ENCODE measurements at places on chromosomes 1 and 21.

DNA sequence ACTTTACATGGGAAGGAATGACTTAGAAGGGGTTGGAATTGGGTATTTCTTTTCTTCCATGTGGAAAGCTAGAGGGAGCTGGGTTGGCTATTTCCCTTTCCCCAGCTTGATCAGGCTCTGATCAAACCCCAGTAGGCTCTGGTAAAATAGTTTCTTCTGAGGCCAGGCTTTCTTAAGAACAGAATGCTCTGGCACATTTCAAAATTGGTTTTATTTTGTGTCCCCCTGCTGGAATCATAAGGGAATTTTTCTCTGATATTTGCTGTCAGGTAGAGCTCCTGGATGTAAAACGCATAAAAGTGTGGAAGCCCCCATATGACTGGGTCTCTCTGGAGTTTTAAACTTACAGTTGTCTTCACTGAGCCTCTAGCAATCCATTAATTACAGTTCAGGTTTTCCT lies 17.1 kb upstream of the APOBEC4 start:
- DNase-seq: no peak

DNA sequence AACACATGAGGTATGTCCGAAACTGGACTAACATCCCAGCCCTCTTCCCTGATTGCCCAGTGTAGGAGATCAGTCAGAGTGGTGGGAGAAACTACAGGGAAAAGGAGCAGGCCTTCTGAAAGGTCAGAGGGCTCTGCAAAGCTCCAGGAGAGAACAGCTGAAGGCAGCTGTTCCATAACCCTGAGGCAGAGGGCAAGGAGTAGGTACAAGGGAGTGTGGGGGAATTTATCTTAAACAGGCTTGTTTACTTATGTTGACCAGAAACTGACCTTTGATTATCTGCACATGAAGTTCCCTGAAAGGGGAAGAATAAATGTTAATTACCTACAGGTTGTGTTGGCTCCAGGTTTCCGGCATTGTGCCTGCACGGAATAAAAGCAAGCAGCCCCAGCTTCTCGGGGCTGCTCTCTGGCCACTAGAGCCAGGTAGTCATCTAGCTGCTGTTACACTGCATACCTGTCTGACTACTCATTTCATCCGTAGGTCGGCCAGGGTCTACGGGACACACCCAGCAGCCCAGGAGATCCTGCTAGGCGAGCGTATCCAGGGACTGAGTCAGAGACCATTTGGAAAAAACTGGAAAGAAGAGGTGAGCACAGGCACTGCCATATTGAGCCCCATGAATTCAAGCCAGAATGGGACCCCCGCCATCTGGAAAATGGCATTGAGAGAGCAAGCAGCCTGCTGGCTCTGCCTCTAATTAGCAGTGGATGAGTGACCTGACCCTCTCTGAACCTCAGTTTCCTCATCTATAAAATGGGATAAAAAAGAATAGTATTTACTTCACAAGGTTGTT lies 14.9 kb upstream of the PAQR7 start:
- DNase-seq: no peak

DNA sequence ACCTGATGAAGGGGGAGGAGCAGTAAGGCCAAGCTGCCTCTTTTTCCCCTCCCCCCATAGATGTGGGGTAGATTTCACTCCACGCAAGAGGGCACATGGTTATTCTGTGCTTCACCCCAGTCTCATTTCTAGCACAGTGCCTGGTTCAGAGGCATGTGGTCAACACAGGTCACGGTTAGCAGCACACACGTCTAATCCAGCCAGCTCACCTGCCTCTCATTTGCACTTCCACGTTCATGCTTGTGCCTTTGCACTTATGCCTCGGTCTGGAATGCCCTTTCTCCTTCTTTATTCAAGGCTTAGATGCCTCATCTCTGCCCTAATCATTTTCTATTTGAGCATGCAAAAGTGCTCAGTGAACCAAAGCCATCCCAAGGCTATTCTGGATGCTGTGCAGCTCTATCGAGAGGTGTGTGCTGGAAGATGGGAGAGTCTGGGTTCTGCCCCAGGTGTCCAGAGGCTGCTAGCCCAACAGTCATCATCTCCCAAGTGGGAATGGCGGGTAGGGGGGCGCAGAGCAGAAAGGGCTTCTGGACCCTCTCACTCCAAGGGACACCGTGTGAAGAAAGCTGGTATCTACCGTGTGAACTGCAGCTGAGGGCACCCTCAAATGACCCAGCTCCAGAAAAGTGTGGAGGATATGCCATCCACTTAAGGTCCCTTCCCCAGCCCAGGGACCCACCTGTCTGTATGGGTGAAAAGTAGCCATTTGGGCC lies 2.1 kb upstream of the A3GALT2 start:
- no peak for DNase-seq

- DNase-seq: no peak
Observed at GRCh38 chr1:193190096-193190744, 3.8 kb upstream of the B3GALT2 start.

DNA sequence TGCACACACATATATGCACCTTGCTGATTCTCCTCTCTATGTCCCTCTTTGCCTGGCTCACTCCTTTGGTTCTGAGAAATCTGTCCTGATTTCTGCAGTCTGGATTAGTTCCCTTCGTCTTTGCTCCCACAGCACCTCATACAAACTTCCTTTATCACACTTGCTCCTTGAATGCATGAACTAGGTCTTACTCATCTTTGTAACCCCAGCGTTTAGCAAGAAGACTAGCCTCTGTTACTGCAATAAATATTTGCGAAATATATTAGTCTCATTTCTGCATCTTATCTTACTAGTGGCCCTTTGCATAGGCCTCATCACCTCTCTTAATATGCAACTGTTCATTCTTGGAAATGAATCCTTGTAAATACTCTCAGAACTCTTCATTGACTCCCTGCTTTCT lies 11.4 kb downstream of the SMYD2 start:
- DNase-seq: no peak

- DNase-seq: no peak
Observed at GRCh38 chr1:166888373-166889111, 12.5 kb upstream of the TADA1 start.

DNA sequence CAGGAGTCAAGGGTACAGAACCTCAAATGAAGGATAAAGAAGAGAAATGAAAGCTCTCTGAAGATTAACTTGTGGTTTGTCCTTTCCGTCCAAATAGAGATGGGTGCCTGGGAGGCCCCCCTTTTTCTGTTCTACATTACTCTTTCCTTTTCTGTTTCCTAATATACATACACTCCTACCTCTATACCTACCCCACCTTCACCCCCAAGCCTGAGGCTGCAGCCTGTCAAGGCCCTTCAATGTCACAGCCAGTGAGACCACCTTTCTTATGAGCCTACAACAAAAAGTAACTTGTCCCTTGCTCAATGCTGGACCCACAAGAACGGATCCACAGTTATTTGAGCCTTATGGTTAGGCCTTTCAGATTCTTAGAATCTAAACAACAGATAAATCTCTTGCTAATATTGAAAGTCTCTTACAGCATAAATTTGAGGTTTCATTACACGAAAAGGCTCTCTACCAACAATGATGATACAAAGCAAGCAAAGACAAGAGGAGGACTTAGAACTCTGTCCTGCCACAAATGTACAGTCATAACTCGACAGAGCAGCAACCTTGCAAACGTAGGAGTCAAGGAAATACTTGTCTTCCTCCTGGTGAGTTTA lies 4.1 kb upstream of the TRAF3IP3 start:
- DNase-seq: no peak

DNA sequence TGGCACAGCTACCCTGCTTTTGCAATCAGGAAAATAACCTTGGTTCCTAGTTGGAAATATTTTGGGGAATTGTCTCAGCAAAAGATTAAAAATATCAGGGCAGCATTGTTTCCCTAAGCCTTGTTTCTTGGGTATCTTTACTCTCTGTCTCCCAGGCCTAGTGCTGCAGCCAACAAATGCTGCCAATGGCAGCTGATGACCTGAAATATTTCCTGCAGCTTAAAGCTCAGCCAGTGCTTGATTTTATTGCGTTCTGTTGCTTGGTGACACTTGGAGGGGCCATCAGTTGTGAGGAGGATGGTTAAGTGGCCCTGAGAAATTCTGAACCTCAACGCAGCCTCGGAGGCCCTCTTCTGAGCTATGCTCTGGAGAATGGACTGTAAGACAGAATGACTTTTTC lies 59.4 kb upstream of the B3GALT5 start:
- no peak for DNase-seq

DNA sequence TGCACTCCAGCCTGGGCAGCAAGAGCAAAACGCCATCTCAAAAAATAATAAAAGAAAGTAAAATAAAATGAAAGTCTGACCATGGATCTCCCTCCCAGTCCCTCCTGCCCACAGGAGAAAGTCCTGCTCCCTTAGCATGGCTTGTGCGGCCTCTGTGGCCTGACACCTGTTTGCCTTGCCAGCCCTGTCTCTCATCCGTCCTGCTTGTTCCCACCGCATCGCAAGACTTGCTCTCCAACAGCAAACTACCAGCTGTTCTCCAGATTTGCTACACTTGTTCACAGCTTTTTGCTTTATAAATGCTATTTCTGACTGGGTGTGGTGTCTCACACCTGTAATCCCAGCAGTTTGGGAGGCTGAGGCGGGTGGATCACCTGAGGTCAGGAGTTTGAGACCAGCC lies 2.7 kb downstream of the ETV3L start:
- DNase-seq: no peak

DNA sequence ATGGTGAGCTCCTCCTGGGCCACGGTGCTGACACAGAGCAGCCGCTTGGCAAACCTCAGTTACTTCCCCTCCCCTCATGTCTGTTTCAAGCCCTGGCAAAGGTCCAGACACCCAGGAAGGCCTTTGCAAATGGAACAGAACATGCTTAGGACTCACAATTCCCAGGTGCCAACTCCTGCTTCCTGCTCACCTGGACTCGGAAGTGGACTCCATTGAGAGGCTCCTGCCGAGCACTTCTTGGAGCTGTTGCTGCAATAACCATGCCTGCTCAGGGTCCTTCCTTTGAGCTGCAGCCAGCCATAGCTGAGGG lies 10.7 kb downstream of the DCST2 start:
- DNase-seq: no peak

DNA sequence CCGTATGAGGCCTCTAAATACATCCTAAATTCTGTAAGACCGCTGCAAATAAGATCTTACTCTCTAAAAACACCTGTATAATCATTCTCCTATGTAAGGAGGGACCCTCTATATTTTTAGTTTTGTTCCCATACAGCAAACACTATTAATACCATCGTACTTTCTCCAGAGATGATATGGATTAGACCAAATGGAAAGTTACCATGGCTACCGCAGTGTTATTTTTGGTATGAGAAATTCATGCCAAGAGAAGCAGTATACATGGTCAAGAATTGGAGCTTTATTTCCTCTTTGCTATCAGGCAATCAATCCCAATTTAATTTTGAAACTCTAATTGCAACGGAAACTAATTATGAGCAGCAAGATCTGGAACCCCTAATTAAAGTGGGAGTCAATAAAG lies 70.0 kb downstream of the BCAR3 start:
- no peak for DNase-seq

DNA sequence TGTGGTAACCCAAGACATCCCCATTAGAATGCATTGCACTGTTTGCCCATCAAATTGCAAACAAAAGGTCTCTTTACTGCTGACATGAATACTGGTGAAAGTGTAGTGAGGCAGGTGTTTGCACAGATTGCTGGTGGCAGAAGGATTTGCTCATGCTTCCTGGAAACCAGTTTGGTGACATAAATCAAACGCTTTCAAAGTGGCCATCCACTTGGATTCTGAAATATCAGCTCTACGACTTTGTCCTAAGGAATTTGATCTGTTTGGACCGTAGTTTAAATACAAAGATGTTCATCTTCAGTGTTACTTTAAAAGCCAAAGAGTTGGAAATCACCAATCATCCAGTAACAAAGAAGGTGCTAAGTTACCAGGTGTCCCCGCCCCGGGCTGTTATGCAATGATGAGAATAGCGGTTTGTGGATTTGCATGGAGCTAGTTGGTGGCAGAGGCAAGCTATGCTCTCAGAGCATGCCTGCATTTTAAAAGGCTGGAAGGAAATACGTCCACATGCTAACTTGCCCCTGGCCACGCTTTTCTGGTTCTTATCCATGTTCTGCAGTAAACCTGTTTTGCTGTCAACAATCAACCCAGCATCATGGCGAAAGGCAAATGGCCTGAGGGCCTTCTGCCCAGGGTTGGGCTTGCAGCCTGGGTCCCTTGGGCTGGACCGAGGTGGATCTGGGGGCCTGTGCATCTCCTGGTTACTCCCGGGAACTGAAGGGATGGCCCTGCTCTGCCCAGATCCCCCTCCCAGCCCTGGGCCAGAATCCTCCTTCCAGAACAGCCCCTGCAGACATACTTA lies 49.2 kb downstream of the UMODL1 start:
- no peak for DNase-seq

DNA sequence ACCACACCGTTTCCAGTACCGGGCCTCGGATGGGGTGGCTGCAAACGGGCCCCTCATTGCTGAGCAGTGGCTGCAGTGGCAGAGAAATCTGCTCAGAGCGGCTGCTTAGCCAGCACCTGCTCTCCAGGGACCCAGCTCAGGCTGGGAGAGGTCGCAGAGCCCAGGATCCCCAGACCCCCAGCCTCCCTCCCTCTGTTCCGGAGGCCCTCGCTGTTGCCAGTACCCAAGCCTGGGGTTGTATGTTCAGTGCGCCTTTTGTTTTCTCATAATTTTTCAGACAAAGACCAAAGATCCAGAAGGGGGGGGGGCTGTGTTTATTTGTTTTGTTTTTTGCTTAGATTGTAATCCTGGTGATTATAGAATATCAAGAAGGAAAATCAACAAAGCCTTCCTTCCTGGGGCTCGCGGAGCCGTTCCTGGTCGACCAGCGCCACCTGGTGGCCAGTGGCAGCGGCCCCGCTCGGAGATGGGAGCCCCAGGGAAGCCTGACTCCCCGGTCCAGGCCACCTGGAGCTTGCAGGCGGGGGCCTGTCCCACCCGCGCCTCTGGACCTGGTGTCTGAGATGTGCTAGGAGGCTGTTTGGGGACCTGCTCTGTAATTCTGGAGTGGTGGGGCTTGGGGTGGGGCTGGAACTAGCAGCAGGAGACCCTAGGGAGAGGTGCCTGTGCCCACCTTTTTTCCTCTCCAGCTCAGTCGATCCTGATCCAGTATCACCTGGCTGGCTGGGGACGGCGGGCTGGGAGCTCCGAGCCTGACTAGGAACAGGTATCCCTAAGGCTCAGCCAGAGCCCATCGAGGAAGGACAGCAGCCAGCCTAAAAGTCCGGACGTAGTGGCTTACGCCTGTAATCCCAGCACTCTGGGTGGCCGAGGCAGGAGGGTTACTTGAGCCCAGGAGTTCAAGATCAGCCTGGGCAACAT lies 123.9 kb upstream of the VAMP3 start:
- DNase-seq: peak; percentile 77

DNA sequence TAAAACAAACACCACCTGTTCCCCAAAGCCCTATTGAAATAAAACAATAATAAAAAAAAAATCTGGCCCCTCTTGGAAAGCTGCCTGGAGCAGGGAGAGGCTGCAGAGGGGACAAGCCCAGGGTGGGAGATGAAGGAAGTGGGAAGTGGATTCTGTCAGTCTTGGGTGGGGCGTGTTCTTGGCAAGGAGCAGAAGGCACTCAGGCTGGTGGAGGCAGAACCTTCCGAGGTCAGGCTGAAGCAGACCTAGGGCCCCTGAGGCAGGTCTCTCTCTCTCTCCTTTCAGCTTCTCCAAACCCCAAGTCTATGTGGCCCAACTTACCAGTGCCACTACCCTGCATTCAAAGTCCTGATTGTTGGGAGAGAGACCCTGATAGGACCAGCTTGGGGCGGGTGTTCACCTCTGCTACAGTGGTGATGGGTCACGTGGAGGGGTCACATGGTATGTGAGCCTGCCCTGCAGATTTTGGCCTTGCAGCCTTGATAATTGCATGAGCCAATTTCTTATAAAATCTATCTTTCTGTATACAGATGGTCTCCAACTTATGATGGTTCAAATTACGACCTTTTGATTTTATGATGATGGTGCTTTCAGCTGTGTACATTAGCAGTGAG lies 145.4 kb upstream of the C1orf174 start:
- DNase-seq: no peak

GRCh38 chr1:19079541-19080472 lies 123.3 kb upstream of the IFFO2 start:
- no peak for DNase-seq

Measured in GM18507 (cell line).